ENCODE measurements at places on chromosomes 2 and 18.
A peak's percentile ranks its signal among the peaks of the same experiment; 100 is the strongest.

DNA sequence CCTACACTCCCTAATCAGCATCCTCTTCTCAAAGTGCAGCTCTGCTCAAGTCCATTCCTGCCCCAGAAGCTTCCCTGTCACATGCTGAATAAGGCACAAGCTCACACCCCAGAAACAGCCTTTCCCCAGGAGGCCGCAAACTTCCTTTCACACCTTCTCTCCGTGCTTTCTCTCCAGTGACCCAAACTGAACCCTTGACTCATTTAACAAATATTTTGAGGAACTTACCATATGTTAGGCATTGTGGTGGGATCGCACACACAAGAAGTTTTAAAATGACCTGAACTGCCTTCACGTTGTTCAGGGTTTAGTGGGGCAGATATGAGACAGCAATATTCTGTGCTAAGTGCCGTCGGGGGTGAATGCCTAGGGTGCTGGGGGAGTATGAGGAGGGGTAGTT is 161.3 kb downstream of the INSIG2 start:
- no peak for DNase-seq

GRCh38 chr2:1988049-1988448 is 243.7 kb upstream of the PXDN start:
- DNase-seq: no peak

DNA sequence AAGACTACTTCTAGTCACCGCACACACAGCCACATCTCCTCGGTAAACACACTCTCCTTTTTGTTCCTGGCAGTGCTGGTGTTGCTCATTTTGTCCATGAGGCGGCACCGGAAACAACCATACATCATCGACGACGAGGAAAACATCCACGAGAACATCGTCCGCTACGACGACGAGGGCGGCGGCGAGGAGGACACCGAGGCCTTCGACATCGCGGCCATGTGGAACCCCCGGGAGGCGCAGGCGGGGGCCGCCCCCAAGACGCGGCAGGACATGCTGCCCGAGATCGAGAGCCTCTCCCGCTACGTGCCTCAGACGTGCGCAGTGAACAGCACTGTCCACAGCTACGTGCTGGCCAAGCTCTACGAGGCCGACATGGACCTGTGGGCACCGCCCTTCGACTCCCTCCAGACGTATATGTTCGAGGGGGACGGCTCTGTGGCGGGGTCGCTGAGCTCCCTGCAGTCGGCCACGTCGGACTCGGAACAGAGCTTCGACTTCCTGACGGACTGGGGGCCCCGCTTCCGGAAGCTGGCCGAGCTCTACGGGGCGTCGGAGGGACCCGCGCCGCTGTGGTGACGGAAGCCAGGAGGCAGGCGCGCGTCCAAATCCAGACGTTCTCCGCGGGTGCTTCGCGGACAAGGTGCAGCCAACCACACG is 221.0 kb downstream of the CDH20 start:
- peak; percentile 3 for DNase-seq

DNA sequence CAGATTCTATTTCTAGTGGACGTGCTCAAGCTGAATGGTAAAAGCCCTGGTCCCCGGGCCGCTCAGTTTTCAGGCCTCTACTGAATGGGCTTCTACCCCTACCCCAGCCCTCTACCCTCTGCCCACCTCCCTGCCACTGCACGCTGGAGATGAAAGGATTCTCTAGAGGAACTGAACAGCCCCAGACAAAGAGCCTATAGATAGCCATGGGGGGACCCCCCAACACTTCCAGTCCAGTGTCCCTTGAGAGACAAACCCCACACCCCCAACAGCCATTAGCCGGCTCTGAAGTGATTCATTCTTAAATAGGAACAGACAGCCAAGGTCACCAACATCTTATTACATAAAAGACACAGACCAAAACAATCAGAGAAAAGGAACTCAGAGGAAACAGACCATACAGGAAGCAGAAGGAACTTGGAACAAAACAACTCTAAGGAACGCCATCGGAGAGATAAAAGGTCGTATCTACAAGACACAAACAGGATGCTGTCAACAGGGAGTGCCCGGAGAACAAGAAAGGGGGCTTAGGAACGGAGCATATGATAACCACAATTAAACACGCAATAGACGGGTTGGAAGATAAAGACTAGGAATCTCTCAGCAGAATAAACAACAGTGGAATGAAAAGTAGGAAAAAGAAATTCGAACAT is 23.5 kb downstream of the TMEM37 start:
- no peak for DNase-seq

- no peak for DNase-seq
Measured at GRCh38 chr2:190379249-190379964, 28.7 kb upstream of the MFSD6 start.

DNA sequence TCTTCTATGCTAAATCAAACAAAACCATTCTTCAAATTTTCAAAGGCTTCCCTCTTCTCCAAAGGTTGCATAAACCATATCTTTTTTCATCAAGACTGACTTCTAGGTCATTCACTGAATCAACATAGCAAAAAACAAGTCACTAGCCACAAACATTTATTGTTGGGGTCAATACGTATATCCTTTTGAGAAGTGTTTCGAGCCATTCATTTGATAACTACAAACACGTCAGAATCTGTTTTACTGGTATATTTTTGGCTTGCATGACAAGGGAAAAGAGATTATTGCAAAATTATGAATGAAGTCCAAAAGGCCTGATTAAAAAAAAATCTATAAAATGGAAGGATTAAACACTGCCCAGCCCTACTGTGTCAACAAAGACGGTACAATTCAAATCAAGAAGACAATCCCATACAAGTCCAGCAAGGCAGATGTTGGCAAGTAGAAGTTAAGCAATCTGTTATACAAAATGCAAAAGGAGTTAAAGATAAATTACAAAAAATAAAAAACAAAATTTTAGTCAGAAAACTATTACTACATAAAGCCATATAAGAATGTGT is 222.4 kb downstream of the SRBD1 start:
- DNase-seq: no peak

DNA sequence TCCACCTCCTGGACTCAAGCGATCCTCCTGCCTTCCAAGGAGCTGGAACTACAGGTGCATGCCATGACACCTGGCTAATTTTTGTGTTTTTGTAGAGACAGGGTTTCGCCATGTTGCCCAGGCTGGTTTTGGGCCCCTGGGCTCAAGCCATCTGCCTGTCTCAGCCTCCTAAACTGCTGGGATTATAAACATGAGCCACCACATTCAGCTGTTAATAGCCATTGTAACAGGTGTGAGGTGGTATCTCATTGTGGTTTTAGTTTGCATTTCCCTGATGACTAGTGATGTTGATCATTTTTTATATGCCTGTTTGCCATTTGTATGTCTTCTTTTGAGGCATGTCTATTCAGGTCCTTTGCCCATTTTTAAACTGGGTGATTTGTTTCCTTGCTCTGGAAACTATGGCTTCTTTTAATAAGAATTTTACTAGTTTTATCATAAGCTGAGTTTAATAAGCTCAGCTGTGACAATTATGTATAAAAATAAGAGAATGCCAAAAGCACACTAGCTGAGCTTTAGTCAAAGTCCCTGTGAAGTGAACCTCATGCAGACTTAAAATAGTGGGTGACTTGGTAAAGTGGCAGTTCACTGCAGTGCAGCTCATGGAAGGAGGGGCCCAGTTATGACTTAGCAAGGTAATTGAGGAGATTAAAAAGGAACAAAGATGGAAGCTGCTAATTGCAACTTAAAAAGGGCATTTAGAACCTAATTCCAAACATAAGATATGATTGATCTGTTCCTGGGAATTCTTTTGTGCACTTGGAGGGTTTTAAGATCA is 465.1 kb downstream of the TGIF1 start:
- no peak for DNase-seq

DNA sequence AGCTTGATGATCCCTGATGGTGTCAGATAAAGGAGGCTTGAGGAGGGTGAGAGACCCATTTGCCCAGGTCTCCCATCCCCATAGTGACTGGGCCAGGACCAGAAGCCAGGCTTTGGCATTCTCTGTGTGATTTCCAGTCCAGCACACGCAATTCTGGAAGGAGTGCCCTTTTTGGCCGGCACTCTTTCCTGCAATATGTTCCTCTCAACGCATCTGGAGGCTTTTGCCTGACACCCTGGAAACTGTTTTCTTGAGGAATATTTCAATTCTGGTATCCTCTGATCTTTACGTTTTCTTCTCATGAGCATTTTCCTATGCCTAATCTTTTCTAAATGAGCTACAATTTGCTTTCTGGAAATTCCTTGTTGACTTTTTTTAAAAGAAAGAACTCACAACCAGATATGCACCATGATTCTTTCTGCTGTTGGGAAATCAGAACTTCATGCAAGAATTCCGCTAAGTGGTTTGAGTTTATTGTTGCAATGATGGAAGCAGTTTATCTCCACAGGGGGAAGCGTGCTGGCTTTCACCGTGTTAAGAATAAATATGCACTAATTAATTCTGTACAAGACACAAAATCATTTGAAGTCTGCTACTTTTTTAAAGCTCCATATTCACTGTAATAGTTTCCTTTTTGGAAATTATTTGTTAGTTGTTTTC is 143.7 kb downstream of the NAPG start:
- DNase-seq: no peak

GRCh38 chr2:74146929-74147726 is 584 bp downstream of the BOLA3 start:
- DNase-seq: no peak

DNA sequence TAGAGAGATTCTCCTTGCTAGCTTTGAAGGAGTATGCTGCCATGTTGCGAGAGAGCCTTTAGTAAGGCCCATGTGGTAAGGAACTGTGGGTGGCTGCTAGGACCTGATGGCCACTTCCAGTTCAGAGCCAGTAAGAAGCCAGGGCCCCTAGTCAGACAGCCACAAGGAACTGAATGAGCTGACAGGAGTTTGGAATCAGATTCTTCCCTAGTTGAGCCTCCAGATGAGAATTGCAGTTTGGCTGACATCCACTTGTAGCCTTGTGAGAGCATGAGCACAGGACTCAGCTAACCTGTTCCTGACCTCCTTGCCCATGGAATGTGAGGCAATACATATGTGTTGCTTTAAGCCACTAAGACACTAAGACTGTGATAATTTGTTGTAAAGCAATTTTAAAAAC is 1.2 kb upstream of the WDR7 start:
- no peak for DNase-seq

DNA sequence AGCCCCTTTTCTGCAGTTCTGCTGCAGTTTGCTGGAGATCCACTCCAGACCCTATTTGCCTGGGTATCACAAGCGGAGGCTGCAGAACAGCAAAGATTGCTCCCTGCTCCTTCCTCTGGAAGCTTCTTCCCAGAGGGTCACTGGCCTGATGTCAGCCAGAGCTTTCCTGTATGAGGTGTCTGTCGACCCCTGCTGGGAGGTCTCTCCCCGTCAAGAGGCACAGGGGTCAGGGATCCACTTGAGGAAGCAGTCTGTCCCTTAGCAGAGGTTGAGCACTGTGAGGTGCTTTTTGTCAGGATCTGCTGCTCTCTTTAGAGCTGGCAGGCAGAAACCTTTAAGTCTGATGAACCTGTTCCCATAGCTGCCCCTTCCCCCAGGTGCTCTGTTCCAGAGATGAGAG is 42.0 kb upstream of the MYL1 start:
- no peak for DNase-seq

- no peak for DNase-seq
Measured at GRCh38 chr18:35071819-35072247, 30.6 kb downstream of the MAPRE2 start.

DNA sequence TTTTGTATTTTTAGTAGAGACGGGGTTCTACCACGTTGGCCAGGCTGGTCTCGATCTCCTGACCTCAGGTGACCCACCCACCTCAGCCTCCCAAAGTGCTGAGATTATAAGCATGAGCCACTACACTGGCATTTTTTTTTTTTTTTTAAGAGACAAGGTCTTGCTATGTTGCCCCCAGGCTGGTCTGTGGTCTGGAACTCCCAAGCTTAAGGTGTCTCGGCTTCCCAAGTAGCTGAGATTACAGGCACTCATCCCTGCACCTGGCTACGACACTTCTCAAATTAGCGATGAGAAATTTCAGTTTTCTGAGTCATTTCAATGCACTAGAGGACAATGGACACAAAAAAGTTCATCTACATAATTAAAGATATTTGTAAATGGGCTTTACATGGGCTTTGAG is 36.6 kb upstream of the TCF7L1 start:
- DNase-seq: no peak

DNA sequence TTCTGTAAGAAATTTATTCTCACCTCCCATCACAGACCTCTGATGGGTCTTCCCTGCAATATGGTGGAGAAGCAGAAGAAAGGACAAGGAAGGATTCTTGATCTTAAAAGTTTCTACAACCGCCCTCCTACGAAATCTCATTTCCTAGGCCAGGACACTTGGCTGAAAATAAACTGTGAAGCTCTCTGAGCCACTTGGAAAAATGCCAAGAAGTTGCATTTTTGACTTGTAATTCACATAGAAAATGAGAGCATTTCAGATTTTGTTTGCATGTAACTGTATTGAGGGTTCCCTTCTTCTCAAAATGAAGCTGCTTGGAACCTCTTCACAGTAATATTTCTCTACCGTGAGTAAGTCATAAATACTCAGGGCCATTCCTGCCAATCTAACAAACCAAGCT is 458.3 kb upstream of the SLC14A2 start:
- DNase-seq: no peak

GRCh38 chr2:15043336-15044058 is 411.0 kb downstream of the LRATD1 start:
- DNase-seq: no peak

GRCh38 chr2:21763501-21763900 is 639.7 kb downstream of the TDRD15 start:
- DNase-seq: no peak

DNA sequence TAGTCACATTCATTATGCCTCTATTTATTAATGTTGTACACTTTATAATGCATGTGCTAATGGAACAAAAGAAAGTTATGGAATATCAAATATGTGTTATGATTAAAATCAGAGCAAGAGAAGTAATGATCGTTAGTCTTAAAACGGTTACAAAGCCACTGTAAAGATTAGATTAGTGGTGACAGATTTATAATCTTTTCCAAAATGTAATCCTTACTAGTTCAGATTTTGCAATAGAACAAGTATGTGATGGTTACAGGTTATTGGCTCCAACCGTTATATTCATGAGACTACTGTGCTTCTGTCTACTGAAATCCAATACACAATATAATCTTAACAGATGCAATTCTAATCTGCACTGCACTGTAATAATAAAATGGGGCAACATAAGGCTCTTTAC is 180.6 kb downstream of the ZNF521 start:
- no peak for DNase-seq

GRCh38 chr2:234932591-234933168 is 19.1 kb upstream of the SH3BP4 start:
- no peak for DNase-seq

- DNase-seq: no peak
Measured at GRCh38 chr2:74546004-74546403, 7.7 kb downstream of the LOXL3 start.

- no peak for DNase-seq
Measured at GRCh38 chr2:58268685-58269084, 27.6 kb upstream of the FANCL start.

GRCh38 chr2:133411857-133412256 is 156.4 kb downstream of the NCKAP5 start:
- no peak for DNase-seq

Measured in stimulated activated CD4-positive, alpha-beta T cell treated with anti-CD3 and anti-CD28 coated beads, Interleukin-1b, Interleukin-23, amount 100 ng/mL, for 4 hours (primary cell).